Activated CD8-positive, alpha-beta memory T cell treated with anti-CD3 and anti-CD28 coated beads, Interleukin-2, amount 10 ng/mL, durations not matched to agents 7 days and 5 days (primary cell): ENCODE measurements at places on chromosomes 2 and 18.

DNA sequence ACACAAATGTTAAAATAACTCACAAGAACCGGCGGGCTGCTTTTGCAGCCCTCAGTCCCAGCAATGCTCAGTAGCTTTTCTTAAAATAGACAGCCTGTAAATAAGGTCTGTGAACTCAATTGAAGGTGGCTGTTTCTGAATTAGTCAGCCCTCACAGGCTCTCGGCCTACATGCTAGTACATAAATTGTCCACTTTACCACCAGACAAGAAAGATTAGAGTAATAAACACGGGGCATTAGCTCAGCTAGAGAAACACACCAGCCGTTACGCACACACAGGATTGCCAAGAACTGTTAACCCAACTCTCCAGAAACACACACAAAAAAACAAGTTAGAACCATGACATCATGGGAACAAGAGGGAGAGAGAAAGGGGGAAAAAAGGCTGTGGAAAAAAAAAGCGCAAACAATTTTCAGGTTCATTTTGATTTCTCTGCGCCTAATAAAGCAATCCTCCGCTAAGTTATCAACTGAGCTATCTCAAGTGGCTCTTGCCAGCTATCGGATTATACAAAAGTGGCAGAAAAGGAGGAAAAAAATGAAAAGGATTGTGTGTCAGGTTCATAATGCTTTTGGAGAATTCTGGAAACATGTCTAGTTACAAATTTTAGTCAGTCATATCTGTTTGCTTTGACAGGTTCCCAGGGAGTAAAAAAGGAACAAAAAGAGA is 89.1 kb downstream of the ZEB2 start:
- peak; percentile 59 for DNase-seq

GRCh38 chr18:58394602-58395425 is 234.1 kb downstream of the ALPK2 start:
- no peak for DNase-seq

GRCh38 chr18:55246278-55246677 is 287.0 kb upstream of the CCDC68 start:
- DNase-seq = no peak

GRCh38 chr18:78939105-78939504 is 40.5 kb upstream of the SALL3 start:
- DNase-seq = peak; percentile 69

DNA sequence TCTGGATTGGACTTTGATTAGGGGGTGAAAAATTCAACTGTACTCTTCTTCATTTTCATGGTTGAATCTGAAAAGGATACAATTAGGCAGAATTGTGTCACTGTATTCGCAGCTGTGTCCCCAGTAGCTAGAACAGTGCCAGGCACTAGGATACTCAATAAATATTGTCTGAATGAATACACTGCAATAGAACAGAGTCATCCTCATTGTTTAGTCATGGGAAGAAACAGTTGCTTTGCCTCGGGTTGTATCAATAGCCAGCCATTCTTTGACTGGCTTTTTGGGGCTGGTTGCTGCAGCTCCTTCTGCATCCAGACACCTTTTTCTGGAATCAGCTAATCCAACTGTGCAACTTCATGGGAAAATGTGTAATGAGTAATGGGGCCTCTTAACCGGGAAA is 18.1 kb upstream of the DYNC1I2 start:
- no peak for DNase-seq

DNA sequence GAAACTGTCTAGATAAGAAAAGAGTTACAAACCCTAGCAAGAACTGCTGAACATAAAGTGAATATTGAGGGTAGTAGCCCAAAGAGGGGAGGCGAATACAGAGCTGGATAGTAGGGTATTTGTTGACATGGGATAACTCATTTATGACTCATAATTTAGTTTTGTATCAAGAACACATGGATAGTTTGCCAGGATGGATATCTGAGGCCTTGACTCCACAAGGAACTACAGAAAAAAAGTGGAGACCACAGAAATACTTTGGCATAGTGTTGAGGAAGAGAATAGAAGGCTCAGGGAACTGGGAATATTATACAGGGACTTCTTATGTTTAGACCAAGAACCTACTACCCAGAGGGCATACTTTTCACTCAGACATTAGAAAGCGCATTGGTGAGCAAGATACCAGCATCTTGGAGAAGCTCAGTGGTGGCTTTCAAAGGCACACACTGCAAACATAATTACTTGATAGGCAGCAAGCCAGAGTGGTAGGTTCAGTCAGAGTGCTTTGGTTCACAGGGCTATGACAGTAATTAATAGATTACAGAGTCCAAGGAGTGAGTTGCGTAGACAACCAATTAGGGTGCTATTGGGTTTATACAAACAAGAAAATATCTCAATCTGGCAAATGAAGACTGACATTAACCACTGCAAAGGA is 51.9 kb upstream of the ZBTB7C start:
- DNase-seq = peak; percentile 3

GRCh38 chr18:23281626-23282436 is 146.5 kb downstream of the CABLES1 start:
- DNase-seq = no peak

- DNase-seq = no peak
These were observed 15.5 kb downstream of the SLC25A12 start for GRCh38 chr2:171878481-171878993.

DNA sequence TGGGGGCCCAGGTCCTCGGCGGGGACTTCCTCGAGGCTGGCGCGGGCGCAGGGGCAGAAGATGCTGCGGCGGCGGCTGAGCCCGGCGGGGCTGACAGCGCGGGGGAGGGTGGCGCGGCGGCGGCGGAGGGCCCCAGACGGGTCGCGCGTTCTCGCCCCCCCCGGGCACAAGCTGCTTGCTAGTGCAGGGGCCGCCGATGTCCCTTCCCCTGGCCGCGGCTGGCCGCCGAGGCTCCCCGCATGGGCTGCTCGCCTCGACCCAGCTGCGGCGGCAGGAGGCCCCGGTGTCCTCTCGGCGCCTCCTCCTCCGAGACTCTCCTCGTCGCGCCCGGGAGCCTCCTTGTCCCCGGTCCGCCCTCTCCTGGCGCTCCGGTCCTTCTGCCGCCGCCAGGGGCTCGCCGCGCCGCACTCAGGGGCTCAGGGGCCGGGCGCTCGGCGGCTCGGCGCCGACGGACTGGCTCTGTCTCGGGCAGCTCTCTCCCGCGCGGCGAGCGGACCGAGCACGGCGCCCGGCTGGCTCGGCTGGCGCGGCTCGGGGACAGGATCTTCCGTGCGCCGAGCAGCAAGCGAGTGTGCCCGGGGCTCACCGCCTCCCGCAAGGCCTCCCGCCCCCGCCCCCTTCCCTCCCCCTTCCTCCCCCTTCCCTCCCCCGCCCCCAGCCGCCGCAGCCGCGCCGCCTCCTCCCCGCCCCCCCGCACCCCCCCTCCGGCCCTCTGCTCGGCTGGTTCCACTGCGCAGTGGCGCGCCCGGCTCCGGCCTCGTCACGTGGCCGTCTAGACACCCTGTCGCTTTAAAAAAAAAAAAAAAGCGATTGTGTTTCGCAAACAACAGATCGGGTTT is 902 bp upstream of the SMAD7 start:
- DNase-seq = peak; percentile 84

DNA sequence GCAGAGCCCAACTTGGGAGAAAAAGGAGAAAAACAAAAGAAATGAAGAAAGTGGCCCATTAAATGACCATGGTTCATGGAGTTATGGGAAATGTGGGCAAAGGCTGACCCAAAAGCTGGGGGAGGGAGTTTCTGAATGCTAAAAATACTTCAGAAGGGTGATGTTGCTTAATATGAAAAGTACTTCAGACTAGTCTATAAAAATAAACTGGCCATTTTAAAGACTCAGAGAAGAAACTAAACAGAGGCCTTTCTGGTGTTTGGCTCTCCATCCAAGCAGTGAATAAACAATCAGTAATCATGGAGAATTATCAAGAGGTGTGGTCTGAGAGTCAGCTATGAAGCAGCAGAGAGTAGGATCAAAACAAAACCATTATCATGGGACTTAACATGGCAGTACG is 160.8 kb upstream of the MAPRE2 start:
- no peak for DNase-seq

DNA sequence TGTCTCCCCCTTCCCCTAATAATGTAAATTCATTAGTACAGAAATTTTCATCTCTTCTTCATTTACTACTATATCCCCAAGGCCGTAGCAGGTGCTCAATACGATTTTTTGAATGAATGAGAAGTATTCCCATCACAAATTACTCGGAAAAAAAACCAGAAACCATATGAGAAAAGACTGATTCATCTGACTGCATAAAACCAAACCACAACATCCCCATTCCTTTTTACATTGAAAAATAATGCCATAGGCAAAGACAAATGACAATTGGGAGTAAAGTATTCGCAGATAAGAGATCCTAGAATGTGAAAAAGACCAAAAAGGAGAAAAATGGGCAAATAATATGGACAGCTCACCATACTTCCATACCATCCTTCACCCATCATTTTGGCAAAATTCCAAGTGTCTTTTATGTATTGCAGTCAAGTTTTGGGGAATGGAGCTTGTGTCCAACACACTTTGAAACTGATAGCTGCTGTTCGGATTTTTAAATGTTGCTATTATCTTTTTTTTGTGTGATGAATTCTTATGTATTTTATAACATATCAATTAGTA is 1.5 kb downstream of the ZC3H8 start:
- no peak for DNase-seq

GRCh38 chr2:220034426-220035130 is 407.1 kb downstream of the SLC4A3 start:
- no peak for DNase-seq

GRCh38 chr2:189465076-189465475 is 23.8 kb downstream of the WDR75 start:
- DNase-seq = no peak

DNA sequence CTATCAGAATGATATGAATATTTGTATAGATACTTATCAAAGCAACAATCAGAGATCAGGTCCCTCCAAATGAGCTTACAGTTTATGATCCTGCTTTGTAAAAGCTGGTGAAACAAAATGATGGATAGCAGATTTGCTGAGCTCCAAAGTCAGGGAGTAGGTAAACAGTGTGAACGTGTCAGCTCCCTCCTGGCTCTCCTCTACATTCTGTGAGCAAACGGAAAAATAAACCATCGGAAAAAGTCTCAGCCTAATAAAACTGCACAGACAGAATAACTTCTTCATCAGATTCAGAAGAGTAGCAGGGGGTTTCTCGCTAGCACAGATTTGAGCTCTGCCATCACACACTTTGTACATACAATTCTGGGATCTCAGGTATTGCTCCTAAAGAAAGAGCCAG is 51.3 kb downstream of the BCL11A start:
- DNase-seq = no peak

GRCh38 chr2:234178330-234179030 is 128.0 kb downstream of the SPP2 start:
- DNase-seq = no peak

DNA sequence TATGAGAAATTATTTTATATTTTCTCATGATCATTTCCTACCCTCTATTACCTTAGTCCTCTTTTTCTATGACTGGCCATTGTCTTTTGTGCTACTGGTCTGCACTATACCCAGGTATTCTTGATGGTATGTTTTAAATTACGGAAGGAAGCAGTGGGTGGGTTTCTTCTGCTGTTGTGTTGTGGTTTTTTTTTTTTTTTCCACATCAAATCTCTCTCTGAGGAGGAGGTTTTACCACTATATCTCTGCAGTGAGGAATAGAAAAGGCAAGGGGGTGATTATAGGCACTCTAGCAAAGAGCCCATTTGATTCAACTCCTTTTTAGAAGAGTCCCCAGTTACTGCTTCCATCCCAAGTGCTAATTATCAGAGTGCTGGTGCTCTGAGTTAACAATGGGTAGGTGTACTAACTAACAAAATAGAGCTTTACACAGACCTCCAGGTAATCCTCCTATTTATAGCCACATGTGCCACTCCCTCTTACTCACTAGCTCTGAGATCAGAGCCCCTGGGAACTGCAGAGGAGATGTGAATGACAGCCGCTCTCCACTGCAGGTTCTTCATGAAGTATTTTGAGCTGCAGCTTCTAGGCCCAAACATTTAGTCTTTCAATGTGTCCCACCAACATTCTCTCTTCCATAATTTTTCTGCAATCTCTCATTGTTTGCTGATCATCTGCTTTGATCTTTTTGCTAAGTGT is 301.6 kb upstream of the GULP1 start:
- DNase-seq = no peak

GRCh38 chr18:59631583-59632181 is 65.5 kb downstream of the CCBE1 start:
- DNase-seq = no peak

DNA sequence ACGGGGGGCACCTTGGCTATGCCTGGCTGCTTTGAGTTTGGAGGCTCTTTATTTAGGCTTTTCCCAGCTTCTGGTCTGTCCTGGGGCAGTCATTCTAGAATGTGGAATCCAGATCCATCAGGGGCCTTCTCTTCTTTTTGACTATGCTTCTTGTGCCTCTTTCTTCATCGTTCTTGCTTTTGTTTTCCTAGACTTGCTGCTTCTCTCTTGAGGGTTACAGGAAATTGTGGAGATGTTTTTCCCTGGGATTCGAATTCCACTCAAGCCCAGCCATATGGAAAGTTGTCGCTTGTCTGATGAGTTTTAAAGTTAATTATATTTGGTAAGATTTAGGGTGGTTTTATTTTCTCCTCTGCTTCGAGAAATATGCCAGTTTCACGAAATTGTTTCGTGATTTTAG is 2.4 kb downstream of the GLI2 start:
- no peak for DNase-seq

DNA sequence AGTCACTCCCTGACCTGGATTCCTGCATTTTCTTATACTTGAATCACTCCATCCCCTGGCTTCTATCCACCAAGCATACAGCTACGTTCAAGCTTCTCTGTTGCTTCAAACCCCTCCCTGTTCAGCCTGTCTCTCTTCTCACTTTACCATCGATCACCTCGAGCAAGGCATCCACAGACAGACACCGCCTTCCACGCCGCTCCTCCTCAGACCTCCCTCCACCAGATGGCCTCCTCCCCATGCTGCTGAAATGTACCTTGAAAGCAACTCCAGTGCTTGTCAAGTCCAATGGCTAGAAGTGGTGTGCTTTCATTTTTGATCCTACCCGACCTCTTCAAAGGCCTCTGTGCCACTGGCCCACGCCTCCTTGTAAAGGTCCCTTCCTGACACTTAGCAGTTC is 131.3 kb upstream of the ACAA2 start:
- DNase-seq = no peak

- DNase-seq = no peak
These were observed 151.3 kb upstream of the NCK2 start for GRCh38 chr2:105593221-105593967.

DNA sequence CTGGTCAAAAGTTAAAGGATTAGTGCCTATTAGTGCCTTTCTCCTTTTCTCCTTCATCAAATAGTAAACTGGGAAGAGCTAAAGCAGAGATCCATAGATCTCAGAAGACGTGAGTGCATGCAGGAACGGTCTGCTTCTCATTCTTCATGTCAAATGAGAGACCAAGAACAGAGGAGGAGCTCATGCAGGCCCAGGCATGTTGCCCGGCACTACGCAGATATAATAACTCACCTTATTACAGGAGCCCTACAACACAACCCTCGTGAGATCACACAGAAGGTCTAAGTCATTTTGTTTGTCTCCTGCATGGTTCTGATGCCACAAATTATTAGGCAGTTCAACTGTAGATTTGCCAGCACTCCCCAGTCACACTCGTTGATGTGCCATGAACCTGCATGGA is 71.8 kb downstream of the CMPK2 start:
- DNase-seq = no peak
